Small intestine (tissue), 16 donors: ENCODE measurements at places on chromosomes 5 and 9. TPM values are rescaled to one million over a fixed set of nuclear protein-coding genes. Genes with fewer than 3 reads are reported as not detected.

INPP5E gene
- polyA plus RNA-seq, result 5.7 TPM

GABBR2 gene
- polyA plus RNA-seq, result 0.71 TPM

TEX48 gene
- not detected for polyA plus RNA-seq

CD14 gene
- 30.3 TPM for polyA plus RNA-seq

GRCh38 chr5:24142341-24142740, 502.4 kb downstream of the CDH10 start:
- DNase-seq, result no peak
- H3K4me3 ChIP-seq, result no peak overlapping the region
- H3K27ac ChIP-seq, result no peak overlapping the region
- H3K36me3 ChIP-seq, result no peaks in the 10 kb centered on the region

- H3K4me1 ChIP-seq, result no peaks in the 10 kb centered on the region
- H3K27ac ChIP-seq, result no peak overlapping the region
- H3K4me3 ChIP-seq, result no peak overlapping the region
Measured at GRCh38 chr9:85213650-85214607, 527.8 kb downstream of the AGTPBP1 start.

DNA sequence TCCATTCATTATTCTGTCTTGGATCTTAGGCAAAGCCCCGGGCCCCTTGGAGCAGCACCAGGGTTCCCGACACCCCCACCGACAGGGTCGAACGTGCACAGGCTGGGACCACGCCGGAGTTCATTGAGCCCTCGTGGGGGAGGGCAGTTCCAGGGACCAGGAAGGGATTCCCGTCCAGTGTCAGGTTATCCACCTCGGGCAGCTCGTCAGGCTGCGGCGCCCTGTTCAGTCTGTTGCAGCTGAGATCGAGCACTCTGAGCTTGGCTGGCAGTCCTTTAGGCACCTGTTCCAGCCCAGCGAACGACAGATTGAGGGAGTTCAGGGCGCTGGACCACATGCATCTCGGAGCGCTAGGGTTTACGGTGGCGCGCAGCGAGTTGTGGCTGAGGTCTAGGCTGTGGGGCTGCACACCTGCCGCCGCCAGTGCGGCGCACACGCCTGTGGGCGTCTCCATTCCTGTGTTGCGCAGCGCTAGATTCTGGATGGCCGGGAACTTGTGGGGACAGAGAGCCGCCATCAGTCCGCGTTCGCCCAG, 1.1 kb downstream of the CD14 start:
- peak overlapping the region; percentile 3 for H3K4me3 ChIP-seq
- DNase-seq, result peak; percentile 59
- H3K27me3 ChIP-seq, result no peaks in the 10 kb centered on the region
- H3K36me3 ChIP-seq, result no peaks in the 10 kb centered on the region
- H3K27ac ChIP-seq, result no peak overlapping the region
- peaks cover 2% of the 10 kb centered on the region for H3K4me1 ChIP-seq

GRCh38 chr5:133332439-133333024, 279.8 kb downstream of the FSTL4 start:
- no peaks in the 10 kb centered on the region for H3K27me3 ChIP-seq
- no peak overlapping the region for H3K27ac ChIP-seq
- DNase-seq, result no peak
- H3K4me1 ChIP-seq, result no peaks in the 10 kb centered on the region
- no peak overlapping the region for H3K4me3 ChIP-seq

GRCh38 chr5:107817951-107818350, 147.2 kb upstream of the EFNA5 start:
- H3K4me1 ChIP-seq, result no peaks in the 10 kb centered on the region
- no peaks in the 10 kb centered on the region for H3K36me3 ChIP-seq
- H3K4me3 ChIP-seq, result no peak overlapping the region

DNA sequence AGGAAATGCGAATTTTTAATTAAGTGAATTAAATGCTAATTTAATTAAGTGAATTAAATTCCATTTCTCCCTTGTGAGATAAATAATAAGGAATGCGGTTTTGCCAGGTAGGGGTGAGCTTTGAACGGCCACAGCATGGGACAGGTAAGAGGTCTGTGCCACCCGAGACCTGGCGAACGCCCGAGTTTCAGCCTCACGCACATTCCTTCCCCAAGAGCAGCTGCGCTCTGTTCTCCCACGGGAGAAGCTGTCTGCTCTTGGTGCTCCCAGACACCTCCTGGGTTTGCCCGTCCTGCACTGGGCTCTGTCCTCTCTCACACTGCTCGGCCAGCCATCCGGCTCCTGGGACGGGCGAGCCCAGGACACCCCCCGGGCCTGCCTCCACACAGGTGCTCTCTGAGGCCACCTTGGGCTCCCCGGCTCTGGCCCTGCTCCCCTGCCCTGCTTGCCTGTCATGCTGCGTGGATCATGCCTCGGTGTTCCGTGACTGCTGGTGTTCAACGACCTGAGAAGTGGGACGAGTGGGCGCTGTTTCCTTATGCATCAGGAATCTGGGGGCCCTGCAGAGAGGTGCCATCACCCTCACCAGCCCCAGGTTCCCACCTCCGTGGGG, 13.7 kb upstream of the CAMSAP1 start:
- DNase-seq, result no peak
- H3K27ac ChIP-seq, result no peak overlapping the region
- H3K36me3 ChIP-seq, result peaks cover 4% of the 10 kb centered on the region
- H3K4me1 ChIP-seq, result no peaks in the 10 kb centered on the region

- H3K4me3 ChIP-seq, result no peak overlapping the region
- peaks cover 3% of the 10 kb centered on the region for H3K4me1 ChIP-seq
- no peak overlapping the region for H3K27ac ChIP-seq
- no peak for DNase-seq
- H3K27me3 ChIP-seq, result peaks cover 66% of the 10 kb centered on the region
- H3K36me3 ChIP-seq, result no peaks in the 10 kb centered on the region
Measured at GRCh38 chr9:136623842-136624183, 38.9 kb upstream of the EGFL7 start.

DNA sequence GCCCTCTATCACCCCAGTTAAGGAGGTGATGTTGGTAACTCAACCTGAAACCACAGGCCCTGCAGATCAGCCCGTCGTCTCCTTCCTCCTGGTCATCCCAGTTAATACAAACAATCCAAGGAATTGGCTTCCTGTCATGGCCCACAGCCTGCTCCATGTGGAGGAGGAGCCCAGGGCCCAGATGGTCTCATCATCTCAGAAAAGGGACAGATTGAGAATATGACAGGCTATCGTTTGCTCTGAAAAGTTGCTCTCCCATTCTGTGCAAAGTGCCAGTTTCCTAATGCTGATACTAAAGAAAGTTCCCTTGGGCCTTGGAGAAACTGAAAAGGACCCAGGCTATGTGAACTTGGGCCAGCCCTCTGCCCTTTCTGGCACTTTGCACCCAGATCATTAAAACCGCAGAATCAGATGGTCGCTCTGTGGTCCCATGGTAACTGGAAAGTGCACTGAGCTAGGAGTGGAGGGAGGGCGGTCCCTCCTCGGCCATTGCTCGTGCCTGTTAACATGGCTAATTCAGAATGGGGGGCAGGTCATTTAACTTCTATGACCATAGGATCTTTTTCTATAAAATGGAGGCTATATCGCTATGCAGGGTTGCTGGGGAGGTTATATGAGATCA, 675 bp upstream of the SPAAR start:
- no peak overlapping the region for H3K4me3 ChIP-seq
- H3K36me3 ChIP-seq, result no peaks in the 10 kb centered on the region
- H3K4me1 ChIP-seq, result peaks cover 32% of the 10 kb centered on the region
- DNase-seq, result peak; percentile 39

GRCh38 chr9:117916291-117916690, 212.1 kb downstream of the TLR4 start:
- H3K36me3 ChIP-seq, result no peaks in the 10 kb centered on the region
- no peak overlapping the region for H3K27ac ChIP-seq
- H3K27me3 ChIP-seq, result no peaks in the 10 kb centered on the region
- no peaks in the 10 kb centered on the region for H3K4me1 ChIP-seq
- no peak for DNase-seq
- H3K4me3 ChIP-seq, result no peak overlapping the region

DNA sequence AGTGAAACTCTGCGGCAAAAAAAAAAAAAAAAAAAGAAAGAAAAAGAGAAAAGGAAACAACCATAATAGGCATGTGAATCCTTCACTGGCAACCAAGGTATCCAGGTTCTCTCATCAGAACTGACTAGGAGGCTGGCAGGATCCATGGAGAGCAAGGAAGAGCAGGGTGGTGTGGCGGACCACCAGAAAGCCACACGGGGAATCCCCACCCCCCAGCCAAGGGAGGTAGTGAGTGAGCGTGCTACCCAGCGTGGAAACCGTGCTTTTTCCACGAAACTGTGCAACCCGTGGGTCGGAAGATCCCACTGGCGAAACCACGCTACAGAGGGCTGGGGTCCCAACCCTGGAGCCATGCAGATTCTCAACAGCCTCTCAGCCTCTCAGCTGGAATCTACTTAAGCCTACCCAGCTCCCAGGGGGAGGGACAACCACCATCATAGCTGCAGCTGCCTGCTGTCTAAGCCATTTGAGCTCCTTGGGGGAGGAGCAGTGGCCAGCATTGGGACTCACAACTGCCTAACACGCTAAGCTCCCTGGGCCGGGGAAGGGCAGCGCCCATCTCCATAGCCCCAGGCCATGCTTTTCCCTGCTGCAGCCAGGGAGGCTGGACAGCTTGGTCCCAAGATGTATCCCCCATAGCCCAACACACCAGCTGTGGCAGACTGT, 91.6 kb downstream of the PRELID2 start:
- no peak overlapping the region for H3K27ac ChIP-seq
- no peak for DNase-seq
- H3K4me1 ChIP-seq, result no peaks in the 10 kb centered on the region
- no peaks in the 10 kb centered on the region for H3K27me3 ChIP-seq
- no peak overlapping the region for H3K4me3 ChIP-seq
- no peaks in the 10 kb centered on the region for H3K36me3 ChIP-seq

DNA sequence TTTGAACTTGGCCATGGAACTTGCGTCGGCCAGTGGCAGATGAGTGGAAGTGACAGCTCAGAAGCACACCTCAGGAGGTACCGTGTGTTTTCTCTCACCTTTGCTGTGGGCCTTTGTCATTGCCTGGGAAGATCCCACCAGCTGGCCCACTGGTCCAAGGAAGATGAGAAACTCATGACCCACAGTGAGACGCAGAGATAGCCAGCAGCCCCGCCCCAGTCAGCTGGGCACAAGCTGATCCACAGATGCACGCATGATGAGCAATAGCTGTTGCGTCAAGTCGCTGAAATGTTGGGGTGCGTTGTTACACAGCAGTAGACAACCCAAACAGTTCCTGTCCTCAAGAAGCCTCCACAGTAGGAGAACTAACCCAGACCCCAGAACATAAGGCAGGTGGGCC, 30.8 kb upstream of the UNC5A start:
- H3K4me3 ChIP-seq, result no peak overlapping the region
- no peak for DNase-seq
- H3K27ac ChIP-seq, result no peak overlapping the region
- H3K4me1 ChIP-seq, result no peaks in the 10 kb centered on the region
- H3K36me3 ChIP-seq, result no peaks in the 10 kb centered on the region

DNA sequence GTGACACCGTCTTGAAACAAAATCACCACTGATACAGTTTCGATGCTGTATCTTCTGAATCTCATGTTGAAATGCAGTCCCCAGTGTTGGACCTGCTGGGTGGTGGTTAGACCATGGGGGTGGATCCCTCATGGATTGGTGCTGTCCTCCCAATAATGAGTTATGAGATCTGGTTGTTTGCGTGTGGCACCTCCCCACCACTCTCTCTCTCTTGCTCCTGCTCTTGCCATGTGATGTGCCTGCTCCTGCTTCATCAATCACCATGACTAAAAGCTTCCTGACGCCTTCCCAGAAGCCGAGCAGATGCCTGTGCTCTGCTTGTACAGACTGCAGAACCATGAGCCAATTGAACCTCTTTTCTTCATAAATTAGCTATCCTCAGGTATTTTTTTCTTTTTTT, 15.2 kb upstream of the C5orf15 start:
- no peak for DNase-seq
- peaks cover 23% of the 10 kb centered on the region for H3K36me3 ChIP-seq
- H3K4me1 ChIP-seq, result no peaks in the 10 kb centered on the region
- H3K27me3 ChIP-seq, result no peaks in the 10 kb centered on the region
- no peak overlapping the region for H3K4me3 ChIP-seq

GRCh38 chr5:54387031-54387430, 68.5 kb upstream of the HSPB3 start:
- H3K27me3 ChIP-seq, result no peaks in the 10 kb centered on the region
- no peak overlapping the region for H3K27ac ChIP-seq
- peaks cover 2% of the 10 kb centered on the region for H3K4me1 ChIP-seq
- H3K36me3 ChIP-seq, result no peaks in the 10 kb centered on the region
- no peak for DNase-seq

GRCh38 chr9:87613265-87614111, 112.4 kb upstream of the CTSL start:
- DNase-seq, result no peak
- H3K27ac ChIP-seq, result no peak overlapping the region
- no peaks in the 10 kb centered on the region for H3K36me3 ChIP-seq
- H3K4me3 ChIP-seq, result no peak overlapping the region
- H3K27me3 ChIP-seq, result no peaks in the 10 kb centered on the region

DNA sequence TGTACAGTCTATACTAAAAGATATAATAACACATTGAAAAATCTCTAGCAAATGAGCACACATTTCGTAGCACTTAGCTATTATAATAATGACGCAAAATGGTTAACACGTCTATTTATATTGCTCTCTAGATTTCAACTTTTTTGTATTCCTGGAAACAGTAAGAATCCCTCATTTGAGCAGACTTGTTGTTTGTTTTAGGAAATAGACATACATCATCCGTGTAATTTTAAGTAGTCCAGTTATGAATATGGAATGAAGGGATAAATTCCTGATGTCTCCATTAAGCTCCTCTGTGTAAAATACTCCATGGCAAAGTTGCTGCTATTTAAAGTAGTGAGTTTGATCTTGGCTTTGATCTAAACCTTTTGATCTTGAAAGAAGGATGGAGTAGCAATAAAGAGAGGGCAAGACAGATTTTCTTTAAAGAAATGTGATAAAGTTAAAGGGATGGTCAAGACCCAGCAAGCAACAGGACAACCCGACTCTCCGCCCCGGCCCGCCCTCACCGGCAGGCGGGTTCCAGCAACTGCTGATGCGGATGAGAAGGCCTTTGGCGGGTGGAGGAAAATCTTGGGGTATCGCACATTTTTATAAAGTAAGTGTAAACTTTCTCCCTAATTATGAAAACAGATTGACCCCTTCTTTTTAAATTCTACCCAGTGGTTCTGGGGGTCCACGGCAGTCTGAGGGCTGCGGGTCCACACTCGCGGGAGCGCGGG, 277.4 kb downstream of the AOPEP start:
- peak overlapping the region; percentile 98 for H3K4me3 ChIP-seq
- H3K27ac ChIP-seq, result peak overlapping the region; percentile 97
- H3K36me3 ChIP-seq, result no peaks in the 10 kb centered on the region
- H3K4me1 ChIP-seq, result peaks cover 18% of the 10 kb centered on the region
